CD4-positive, alpha-beta T cell treated with Interleukin-17A for 4 hours (primary cell): ENCODE measurements at places on chromosomes 2 and 18.
A peak's percentile ranks its signal among the peaks of the same experiment; 100 is the strongest.

- no peak for DNase-seq
Observed at GRCh38 chr18:61820882-61821281, 71.9 kb downstream of the RNF152 start.

GRCh38 chr2:109239720-109240119, 110.7 kb downstream of the SH3RF3 start:
- no peak for DNase-seq

DNA sequence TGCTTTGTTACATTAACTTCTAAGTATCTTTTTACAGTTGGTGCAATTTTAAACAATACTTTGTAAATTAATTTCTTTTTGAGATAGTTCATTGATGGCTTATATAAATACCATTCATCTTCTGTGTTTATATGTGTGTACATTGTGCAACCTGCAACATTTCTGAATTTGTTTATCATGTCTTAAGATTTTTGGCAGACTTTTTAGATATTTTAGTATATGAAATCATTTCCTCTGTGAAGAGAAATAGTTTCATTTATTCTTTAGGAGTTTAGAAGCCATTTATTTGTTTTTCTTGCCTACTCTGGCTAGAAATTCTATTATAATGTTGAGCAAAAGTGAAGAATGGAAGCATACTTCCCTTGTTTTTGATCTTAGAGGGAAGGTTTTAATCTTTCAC, 337.8 kb upstream of the DSEL start:
- DNase-seq, result no peak

DNA sequence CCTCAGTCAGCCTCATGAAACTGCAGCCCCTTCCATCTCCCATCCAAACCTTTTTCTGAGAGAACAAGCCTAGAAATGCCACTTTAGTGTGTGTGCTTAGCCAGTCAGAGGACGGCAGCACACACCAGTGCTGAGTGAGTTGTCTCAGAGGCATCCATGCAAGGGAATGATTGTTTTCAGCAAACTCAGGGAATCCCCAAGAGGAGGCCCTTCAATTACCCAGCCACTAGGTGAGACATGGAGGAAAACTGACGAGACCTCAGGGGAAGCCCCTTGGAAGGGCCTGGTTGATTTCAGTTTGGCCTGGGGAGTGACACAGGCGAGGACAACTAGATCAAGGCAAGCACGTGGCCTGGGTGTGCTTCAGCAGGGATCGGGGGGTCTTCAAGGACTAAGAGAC, 49.7 kb downstream of the APOB start:
- no peak for DNase-seq

- no peak for DNase-seq
Observed at GRCh38 chr18:24214913-24215312, 76.1 kb downstream of the CABYR start.

GRCh38 chr2:112762276-112762675, 2.1 kb downstream of the CKAP2L start:
- DNase-seq, result no peak

- DNase-seq, result no peak
Observed at GRCh38 chr2:142596334-142597088, 281.0 kb upstream of the KYNU start.

- DNase-seq, result no peak
Observed at GRCh38 chr2:101756266-101756665, 58.8 kb downstream of the MAP4K4 start.

DNA sequence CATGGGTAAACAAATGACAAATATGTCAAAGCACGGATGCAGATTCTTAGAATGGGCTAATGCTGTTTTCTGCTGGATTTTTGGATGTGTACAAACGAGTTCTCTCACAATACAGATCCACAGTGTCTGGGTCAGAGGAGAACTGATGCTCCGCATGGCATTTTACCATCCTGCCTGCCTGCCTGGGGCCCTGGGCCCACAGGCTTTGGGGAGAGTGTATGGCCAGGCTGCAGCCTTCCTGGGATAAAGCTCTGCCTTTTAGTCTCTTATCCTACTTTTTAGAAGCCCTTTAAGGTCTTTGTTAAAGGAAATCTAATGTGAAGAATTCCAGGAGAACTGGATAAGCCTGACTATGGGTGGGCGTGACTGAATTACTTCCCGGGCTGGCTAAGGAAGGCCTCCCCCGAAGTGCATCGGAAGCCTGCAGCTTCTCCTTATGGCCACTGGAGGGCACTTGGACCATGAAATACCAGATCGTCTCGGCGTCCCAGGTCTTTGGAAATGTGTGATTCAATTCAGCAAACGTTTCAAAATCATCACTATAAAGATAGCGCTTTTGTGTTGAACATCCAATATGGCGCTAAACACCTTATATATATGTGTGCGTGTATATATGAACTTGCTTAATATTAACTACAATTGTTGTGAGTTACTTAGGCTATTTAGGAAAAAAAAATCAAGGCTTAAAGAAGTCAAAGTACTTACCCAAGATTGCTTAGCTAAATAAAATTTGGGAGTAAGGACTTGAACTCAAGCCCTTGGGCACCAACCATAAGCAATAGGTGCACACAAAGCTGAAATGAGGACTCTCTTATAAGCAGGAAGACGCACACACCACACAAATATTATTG, 15.2 kb upstream of the DNPEP start:
- peak; percentile 69 for DNase-seq
